Tibial nerve (tissue), 4 donors: ENCODE measurements at places on chromosomes 11 and 22. TPM values are rescaled to one million over a fixed set of nuclear protein-coding genes. Genes with fewer than 3 reads are reported as not detected.

Gene MMP1
- total RNA-seq, result not detected

DNA sequence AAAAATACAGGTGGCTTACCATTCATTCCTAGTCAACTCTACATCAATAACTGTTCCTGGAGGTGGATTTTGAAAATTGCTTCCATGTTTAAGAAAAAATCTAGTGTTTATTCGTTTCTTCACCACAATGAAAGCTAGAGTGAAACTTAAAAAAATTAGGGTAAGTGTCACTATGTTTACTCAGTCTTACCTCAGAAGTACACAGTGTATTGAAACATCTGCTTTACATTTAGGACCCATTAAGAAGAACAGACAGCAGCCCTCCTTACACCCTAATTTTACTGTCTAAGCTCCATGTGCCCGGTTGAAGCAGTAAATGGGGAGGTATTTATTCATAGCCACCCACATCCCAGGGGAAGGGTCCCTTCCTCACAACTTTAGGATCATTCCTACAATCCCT lies 51.4 kb downstream of the PIWIL3 start:
- no peak for DNase-seq

GRCh38 chr22:44136786-44137185 lies 43.9 kb upstream of the PARVG start:
- no peak for DNase-seq

DNA sequence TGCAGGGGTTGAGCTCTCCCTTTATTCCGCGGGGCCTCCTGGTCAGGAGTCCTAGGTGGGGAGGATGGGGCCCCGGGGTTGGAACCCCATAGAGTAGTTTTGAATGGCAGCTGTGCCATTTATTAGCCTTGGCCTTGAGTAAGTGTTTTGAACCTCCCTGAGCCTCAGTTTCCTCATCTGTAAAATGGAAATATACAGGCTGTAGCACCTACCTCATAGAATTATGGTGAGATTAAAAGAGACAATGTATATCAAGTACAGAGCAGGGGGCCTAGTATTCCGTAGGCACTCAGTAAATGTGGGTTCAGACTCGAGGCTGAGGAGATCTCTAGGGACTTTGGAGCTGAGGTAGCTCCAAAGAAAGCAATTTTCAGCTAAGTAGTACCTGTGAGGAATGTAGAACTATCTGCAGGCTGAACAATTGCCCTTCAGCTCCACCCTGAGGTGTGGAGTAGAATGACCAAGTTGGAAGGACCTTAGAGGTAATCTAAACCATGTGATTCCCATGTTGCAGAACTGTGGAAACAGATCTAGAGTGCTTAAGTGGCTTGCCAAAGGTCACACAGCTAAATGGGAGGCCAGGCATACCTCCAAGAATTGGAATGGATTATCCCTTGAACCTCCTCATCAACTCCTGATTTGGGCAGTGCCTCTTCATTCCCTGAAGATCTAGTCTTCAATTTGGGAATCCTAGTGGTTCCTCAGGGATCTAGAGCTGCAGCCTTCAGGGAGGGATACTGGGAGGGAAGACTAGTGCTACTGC lies 682 bp downstream of the PGAP2 start:
- no peak for DNase-seq

GRCh38 chr11:2186669-2187279 lies 15.2 kb upstream of the TH start:
- DNase-seq, result no peak

DNA sequence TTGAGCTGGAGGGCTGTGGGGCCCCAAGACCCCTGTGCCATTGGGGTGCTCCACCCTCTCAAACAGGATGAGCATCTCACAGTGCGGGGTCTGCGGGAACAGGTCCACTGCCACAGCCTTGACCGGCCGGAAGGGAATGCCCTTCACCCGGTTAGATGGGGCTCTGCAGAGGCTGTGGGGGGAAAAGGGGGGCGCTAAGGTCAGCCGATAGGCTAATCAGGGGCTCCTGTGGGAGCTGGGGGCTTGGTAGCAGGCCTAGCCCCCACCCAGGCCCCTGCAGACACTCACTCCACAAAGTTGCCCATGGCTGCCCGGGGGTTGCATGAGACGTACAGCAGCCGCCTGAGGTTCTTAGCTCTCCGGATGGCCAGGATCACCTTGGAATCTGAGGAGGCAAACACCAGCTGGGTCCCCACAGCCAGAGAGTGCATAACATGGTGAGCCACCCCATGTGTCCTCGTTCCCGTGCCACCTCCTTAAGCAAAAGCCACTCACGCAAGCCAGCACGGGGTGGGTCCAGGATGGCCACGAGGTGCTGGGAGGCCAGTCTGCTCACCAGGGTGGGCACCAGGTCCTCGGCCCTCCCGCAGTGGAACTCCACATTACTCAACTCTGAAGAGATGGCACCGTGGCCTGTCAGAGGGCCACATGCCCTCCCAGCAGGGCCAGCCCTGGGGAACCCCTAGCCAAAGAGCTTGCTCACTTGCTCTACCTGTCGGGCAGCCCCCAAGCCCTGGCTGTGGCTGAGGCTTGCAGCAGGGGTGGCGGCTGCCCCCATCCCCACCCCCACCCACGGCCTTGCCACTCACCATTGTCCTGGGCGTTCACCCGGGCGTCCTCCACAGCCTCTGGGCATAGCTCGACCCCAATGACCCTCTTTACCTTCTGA lies 3.0 kb upstream of the RANBP1 start:
- no peak for DNase-seq

DNA sequence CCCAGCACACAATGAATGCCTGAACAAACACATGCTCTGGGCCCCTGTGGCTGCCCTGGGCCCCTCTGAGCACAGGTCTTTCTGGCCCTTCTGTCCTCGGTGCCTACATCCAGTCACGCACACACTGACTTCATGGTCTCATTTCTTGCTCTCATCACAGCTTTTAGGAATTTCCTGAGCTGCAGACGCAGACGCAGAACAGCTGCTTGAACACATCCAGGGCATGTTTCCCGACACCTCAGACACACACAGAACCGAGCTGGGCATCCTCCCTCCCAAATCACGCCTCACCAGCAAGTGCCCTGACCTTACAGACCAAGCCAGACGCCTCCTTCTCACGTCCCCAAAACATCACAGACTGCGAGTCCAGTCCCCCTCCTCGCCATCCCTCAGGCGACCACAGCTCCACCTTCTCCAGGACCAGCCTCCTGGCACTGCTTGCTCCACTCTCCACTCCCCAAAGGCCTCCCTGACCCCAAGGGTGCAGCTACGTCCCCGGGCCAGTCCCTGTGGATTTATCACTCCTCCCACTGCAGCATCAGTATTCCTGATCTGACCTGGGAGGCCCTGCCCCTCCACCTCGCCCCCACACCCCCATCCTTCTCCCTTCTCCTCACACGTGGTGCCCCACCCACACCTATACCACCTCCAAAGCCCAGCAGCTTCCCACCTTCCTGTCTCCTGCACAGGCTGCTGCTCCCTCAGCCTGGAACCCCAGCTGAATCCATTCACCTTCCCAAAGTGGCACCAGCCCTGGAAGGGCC lies 12.9 kb downstream of the SIRT3 start:
- DNase-seq, result no peak

Gene OR4A16
- total RNA-seq, result not detected

DNA sequence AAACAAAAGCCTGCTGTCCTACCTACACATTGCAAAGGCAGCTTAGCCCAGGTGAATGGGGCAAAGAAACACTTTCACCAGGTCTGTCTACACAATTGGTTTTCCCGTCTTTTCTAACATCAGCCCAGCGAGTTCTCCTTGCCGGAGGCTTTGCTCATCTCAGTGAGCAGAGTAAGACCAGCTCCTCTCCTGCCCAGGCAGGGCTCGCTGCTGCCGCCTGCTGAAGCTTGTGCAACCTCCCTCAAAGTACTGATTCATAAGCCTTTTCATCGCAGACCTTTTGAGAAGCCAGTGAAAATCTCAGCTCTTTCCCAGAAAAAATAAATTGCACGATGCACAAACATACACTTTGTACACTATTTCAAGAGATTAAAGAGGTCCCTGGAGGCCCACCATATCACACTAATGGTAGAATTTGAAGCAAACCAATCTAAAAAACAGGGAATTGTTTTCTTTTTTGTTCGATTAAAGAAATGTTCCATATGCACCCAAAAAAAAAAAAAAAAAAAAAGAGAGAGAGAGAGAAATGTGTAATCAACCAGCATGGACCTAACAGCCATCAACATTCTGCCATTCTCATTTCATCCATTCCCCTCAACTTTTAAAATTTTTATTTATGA lies 328.1 kb upstream of the MPPED2 start:
- no peak for DNase-seq
